ENCODE measurements at places on chromosomes 2 and 18.
A peak's percentile ranks its signal among the peaks of the same experiment; 100 is the strongest.

- DNase-seq: no peak
These were observed 334.4 kb upstream of the THUMPD2 start for GRCh38 chr2:40113272-40113968.

DNA sequence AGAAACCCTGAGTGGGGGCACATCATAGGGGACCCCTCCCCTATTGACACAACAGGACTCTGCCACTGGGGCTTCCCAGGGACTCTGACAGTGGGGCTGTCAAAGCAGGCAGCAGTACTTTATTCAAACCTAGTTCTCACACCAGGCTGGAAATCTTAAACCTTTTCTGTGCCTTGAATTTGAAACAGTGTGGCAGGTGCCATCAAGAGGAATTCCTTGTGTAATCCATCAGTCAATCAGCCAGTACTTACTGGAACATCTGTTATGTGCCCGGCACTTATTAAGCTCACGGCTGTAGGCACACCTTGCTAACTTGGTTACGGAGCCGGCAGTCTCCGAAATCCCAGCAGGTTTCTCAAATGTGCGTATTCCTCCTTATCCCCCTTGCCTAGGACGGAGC, 12.0 kb downstream of the GLI2 start:
- no peak for DNase-seq

- no peak for DNase-seq
These were observed 101.9 kb downstream of the ACOXL start for GRCh38 chr2:110834134-110834827.

DNA sequence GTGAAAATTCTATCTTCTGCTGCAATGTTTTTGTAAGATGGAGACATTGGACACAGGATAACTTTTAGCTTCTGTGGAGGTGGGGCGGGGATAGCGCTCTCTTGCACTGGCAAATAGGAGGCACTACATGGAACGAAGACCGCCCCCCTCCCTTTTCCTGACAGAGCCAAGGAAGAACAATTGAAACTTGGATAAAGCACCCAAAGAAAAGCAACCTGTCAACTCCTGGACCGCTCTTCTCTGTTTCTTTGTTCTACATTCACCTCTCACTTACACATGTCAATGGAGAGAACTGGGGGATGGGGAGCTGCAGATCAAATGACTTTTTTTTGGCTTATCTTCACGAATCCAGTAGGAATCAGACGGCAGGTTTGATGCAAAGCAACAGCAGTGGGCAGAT, 126.3 kb upstream of the CHAC2 start:
- DNase-seq: no peak

DNA sequence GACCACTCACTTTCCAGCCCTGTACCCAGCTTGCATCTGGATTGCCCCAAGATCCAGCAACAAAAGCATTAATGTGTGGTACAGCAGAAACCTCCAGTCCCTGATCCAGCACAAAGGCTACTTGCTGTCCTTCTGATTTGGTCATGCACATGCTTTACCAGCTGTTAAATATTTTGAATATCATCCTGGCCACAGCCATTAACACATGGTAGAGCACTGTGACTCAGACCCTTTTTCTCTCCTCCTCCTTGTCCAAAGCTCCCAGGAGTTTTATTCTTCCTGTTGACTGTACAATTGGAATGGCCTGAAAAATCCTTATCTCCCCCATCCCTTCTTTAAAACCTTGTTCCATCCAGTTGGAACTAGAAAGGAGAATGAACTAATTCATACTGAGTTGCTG, 419.7 kb upstream of the TNP1 start:
- DNase-seq: peak; percentile 55

DNA sequence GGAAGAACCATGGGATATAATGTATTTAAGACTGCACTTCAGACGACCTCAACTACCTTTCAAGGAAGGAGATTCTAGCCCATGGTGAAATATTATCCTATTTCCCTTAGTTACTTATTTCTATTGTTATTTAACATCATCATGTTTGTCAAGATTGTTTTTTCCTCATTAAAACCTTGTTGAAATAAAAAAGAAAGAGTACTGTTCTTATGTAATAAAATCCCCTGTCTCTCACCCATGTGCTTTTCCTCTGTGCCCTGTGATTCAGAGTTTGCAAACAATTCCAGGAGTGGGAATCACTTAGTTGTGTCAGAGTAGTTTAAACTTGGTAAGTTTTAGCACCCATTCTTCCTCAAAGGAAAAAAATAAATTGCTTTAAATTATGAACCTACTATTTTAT, 43.6 kb downstream of the ERBB4 start:
- peak; percentile 21 for DNase-seq

Measured in epithelial cell of esophagus (primary cell).